T-helper 2 cell (primary cell): ENCODE measurements at places on chromosomes 5 and 9.

DNA sequence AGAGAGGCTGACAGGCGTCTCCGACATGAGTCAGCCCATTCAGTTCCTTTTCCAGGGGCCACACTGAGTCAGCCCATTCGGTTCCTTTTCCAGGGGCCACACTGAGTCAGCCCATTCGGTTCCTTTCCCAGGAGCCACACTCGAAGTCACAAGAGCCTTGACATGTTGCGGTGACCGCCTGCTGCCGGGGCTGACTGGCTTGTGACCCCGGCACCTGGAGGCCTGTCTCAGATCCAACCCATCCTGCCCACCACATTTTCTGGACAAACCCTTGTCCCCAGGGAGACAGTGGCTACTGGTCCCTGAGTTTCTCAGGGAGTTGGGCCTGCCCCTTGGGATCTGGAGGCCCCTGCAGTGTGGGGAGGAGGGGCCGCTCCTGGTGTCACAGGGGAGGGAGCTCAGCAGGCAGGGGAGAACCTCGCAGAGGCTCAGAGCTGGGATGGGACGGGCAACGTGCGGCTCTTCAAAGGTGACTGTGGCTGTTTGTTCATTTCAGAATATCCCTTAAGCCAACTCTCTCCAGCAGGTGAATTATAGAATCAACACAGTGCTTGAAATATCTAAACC, 40.5 kb upstream of the LPCAT1 start:
- no peak for DNase-seq

- no peak for DNase-seq
Measured at GRCh38 chr5:131322926-131323325, 59.1 kb downstream of the CDC42SE2 start.

GRCh38 chr9:87713278-87713987, 12.5 kb upstream of the CTSL start:
- peak; percentile 12 for DNase-seq

- no peak for DNase-seq
Measured at GRCh38 chr5:86613455-86613854, 4.3 kb upstream of the COX7C start.

- DNase-seq: no peak
Measured at GRCh38 chr9:23779220-23779619, 46.8 kb downstream of the ELAVL2 start.

GRCh38 chr5:147481874-147482705, 27.8 kb downstream of the DPYSL3 start:
- no peak for DNase-seq

DNA sequence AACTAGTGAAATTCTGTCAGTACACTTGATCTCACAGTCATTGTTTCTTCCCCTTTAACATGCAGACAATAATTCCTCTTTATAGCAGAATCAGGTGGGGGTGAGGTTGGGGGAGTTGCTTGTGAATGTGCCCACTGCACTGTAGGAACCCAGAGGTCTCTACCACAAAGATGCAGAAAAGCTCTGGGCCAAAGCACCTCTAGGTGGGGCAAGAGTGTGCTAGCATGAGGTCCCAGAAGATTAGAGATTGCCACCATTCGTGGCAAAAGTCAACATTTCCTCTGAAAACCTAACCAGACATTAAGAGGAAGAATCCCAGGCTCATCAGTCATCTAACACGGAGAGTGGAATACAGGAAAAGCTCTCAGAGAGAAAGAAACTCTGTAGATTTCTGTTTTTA, 74.5 kb downstream of the PTCD2 start:
- no peak for DNase-seq

- no peak for DNase-seq
Measured at GRCh38 chr9:33297432-33297831, 7.1 kb downstream of the NFX1 start.

DNA sequence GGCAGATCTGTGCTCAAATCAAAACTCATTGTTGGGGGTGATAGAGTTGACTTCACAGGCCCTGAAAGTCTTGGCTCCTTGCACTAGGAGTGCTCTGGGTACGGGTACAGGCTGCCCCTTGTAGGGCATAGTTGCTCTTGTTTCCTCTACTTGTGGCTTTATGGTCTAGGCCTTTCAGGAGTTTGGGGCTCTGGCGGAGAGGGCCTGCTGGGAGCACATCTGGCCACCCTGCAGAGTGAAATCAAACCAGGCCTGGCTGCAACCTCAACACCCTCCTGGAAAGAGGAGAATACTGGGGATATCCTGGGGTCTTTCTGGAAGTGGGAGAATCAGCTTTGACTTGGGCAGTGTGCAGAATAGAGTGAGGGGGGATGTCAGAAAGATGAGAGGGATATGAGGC, 1.5 kb downstream of the TGFBI start:
- no peak for DNase-seq

DNA sequence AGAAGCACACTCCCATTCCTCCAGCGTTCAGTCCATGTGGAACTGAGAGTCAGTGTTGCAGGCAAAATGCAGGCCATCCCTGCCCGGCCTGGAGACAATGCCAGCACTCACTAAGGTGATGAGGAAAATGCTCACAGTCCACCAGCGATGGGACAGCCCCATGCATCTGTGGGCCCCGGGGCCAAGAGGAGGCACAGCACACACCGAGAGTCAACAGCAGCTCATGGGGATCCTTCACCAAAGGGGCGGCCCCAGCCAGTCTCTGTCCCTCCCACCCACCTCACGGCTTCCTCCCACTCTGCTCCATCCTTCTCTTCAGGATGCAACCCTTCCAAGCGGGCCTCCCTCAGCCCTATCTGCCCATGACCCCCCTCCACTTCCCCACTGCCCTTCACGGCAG, 6.2 kb downstream of the SEMA4D start:
- DNase-seq: no peak

DNA sequence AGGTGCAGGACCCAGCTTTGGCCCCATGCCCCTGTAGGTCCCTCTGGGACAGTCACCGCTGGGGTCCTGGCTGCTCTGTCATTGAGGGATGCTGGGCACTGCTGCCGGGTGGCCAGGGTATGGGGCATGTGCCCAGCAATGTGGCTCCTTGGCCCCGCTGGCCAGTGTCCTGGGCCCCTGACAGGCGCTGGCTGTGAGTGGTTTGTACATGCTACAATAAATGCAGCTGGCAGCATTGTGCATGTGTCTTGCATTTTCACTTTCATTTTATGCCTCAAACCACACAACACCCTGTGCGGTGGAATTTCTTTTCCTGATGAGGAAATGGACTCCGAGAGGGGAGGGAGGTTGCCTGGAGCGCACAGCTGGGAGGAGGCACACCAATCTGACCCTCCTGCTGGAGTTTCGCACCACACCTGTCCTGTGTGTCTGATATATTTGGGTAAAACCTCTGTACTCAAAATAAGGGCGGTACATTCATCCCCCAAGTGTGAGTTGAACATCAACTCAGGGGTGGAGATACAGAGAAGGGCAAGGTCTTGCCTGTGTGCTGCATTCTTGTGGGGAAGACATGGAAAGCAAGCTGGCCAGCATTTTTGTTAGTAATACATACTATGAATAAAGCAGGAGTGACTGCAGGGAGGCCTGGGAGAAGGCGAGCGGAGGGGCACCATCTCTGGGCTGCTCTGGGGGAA, 11.7 kb downstream of the TSPAN17 start:
- DNase-seq: no peak

- no peak for DNase-seq
Measured at GRCh38 chr5:174687503-174687902, 36.9 kb upstream of the MSX2 start.

GRCh38 chr5:179337796-179338676, 7.2 kb downstream of the ADAMTS2 start:
- DNase-seq: no peak

DNA sequence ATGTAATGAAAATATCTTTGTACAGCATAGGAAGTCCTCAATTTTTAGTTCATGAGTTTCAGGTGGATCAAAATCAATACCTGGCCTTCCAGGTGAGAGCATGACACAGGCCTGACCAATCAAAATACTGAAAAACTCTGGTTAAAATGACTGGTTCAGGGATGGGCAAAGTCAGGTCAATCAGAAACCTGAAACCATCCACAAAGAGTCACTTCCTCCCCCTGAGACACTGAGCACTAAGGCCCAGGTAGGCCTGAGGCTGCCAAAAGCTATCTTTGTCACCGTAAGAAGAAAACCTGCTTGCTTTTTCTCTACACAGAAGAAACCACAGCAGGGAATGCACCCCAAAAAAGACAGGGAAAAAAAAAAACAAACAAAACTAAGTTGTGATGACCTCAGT, 444.8 kb downstream of the TLR4 start:
- DNase-seq: no peak

DNA sequence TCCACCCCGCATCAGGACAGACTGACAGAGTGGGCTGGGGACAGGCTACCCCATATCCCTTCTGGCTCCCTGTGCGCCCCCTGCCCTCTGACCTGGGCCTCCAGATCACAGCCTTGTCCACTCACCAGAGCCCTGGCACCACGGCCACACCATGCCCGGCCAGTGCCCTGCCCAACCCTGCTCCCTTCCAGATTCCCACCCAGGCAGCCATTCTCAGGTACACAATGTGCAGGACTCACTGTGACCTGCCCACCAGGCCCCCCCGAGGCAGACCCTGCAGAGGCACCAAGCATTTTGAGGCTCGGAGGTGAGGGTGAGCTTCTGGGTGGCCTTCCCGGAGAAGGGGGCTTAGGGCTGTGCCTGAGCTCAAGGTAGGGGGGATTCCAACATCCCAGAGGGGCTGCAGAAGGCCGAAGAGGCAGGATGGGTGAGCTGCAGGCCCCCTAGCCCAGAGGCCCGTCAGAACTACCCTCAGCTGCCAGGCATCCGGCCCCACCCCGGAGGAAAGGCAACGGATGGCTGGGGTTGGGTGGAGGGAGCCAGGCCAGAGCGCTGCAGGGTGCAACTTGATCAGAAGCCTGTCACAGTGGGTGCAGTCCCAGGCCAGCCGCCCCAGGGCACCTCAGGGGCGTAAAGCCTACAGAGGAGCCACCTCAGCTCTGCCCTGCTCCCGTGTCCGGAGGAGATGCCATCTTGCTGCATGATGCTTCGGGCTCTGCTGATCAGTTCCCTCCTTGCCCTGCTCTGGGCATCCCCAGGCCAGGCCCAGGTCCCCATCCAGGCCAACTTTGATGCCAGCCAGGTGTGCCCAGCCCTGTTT, at the start of gene LCNL1:
Gene LCNL1 (plus strand): TSS at position 762 of the 820 bp plus-strand sequence. CDS start 594 bp downstream, outside the sequence.
- no peak for DNase-seq

- peak; percentile 53 for DNase-seq
Measured at GRCh38 chr5:135944967-135945560, 9.7 kb downstream of the LECT2 start.

- DNase-seq: peak; percentile 81
Measured at GRCh38 chr9:90966480-90967144, 165.0 kb downstream of the SYK start.

- DNase-seq: no peak
Measured at GRCh38 chr5:25694801-25695200, 1050.0 kb upstream of the CDH10 start.

DNA sequence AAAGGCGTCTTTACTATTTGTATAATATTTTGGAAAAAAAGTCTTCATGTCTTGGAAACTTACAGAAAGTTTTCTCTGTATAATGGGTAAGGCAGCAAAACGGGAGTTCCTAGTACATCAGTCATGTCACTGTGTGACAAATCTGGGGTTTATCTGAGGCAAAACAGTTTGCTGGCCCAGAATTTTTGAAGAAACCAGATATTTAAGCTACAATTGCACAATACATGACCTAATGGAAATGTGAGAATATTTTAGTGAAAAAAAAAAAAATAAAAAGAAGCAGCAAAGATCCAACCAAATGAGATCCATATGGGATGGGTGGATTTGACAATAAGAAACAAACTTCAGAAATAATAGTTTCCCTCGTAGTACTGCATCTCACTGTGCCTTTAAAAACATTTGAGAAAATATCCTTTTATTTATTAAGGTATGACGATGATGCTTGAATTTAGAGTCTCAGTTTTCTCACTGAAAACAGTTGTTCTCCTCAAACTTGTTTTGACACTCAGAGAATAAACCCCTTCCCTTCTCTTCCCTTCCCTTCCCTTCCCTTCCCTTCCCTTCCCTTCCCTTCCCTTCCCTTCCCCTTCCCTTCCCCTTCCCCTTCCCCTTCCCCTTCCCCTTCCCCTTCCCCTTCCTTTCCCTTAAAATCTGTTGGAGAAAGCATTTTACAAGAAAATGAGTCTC, 180.5 kb upstream of the TUT7 start:
- DNase-seq: no peak

- peak; percentile 51 for DNase-seq
Measured at GRCh38 chr5:175464074-175464941, 14.1 kb upstream of the SFXN1 start.

DNA sequence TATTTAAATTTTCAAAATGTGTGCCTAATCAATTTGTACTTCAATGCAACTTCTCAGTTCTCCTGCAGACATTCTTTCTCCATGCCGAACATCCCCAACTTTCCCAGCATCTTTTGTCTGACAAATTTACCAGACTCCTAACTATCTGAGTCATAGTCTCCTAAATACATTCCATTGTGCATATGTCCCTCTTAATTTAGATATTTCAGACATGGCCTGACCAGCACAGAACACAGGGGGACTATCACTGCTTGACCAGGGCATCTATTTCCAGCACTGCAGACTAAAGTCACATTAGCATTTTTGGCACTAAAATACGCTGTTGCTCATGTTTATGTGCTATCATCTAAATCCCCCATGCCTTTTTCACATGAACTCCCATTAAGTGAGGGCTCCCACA, 71.9 kb downstream of the ITGA1 start:
- no peak for DNase-seq

- no peak for DNase-seq
Measured at GRCh38 chr9:113737517-113738271, 138.4 kb upstream of the ZNF618 start.

GRCh38 chr9:137967280-137967953, 89.8 kb downstream of the CACNA1B start:
- no peak for DNase-seq

GRCh38 chr5:158414780-158415179, 555.8 kb upstream of the CLINT1 start:
- no peak for DNase-seq

DNA sequence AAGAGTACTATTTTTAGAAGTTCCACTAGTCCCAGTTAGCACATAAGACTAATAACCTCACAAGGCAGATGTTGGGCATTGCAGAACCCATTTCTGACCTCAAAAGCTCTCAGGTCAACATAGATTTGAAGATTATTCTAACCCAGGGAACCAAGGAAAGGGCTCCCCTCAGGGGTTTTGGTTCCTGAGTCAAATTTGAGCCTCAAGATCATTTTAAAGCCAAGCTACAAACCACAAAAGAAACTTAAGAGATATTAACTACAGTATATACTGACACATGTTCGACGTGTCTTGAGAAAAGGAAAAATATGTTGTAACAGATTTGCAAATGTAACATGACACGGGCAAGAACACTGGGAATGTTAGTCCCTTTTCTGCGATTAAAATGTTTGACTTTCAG, 88.6 kb downstream of the GNAQ start:
- no peak for DNase-seq
